ENCODE measurements at places on chromosomes 1 and 21.

DNA sequence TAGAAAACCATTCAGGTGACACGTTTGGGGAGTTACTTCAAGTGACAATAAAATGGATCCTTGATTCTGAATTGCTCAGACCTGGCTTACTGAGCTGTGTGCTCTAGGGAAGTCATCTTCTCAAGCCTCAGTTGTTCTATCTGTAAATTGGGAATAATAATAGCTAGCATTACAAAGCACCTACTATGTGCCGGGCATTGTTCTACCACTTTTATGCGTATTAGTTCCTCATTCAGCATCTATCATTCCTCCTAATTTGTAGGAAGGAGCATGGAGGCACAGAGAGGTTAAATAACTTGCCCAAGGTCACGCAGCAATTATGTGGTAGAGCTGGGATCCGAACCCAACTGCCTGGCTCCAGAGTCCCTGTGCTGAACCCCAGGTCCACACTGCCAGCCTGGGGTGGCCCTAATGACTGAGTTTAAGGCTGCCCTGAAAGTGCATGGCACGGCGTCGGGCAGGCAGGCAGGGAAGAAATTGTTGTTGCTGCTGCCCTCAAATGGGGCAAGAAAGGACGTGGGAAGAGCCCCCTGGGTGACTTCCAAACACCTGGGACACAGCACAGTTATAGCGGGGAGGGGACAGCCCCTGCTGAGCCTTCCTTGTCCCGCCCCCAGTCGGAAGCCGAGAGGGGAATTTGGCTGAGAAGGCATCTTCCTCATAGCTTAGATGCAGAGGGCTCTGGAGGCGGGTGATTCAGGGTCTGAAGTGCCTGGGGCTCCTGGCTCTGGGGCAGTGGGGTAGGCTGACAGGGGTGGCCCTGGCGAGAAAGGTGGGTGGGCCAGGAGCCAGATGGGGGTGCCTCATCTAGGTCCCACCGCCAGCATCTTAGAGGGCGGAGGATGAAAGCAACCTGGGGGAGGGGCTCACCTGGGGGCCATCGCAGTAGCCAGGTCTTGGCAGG, 86.5 kb upstream of the IFFO2 start:
- no peak for DNase-seq

GRCh38 chr21:46159390-46159789, 4.0 kb upstream of the FTCD start:
- no peak for DNase-seq

GRCh38 chr1:184497959-184498723, 111.3 kb downstream of the C1orf21 start:
- DNase-seq, result no peak

- DNase-seq, result no peak
Observed at GRCh38 chr1:56831871-56832693, 12.9 kb upstream of the FYB2 start.

- peak; percentile 45 for DNase-seq
Observed at GRCh38 chr1:59446257-59446901, 149.5 kb downstream of the FGGY start.

DNA sequence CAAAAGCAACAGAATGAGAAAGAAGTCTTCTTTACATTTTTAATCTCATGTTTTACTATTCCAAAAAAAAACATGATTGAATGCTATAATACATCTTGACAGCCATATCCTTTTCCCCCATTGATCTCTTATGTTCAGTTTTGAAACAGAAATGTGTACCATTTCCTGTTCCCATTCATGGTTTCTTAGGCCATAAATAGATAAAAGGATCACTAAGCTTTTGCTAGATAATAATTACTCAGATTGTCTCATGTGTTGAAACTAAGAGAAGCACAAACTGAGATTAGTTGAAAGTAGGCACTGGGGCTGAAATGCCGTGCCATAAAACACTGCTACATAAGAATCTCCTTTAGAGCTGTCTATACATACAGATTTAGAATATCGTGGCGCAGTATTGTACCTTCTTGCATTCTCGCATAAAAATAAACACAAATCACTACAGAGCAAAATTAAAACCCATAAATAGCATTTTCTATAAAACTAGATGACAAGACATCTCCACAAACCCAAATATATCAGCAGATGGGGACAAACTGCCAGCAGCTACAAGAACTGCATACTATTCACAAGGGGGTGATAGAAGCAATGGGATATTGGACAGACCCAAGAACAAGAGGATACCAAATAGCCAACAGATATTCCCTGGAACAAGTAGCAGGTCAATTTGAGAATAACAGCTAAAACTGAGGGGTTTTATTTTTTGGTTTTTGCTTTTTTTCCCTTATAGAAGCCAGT, 405.3 kb upstream of the PRMT6 start:
- no peak for DNase-seq

- no peak for DNase-seq
Observed at GRCh38 chr1:169733924-169734323, at the start of gene SELE. TSS of gene SELE (minus strand) at chr1:169734079. CDS start at chr1:169733612, 467 bp downstream.

GRCh38 chr1:147723691-147724323, 36.6 kb downstream of the GJA5 start:
- DNase-seq, result no peak

GRCh38 chr1:51288578-51288977, 41.8 kb downstream of the TTC39A start:
- DNase-seq, result no peak

- DNase-seq, result no peak
Observed at GRCh38 chr1:28114844-28115243, 26.4 kb upstream of the EYA3 start.

- DNase-seq, result no peak
Observed at GRCh38 chr1:84202126-84202525, 58.1 kb downstream of the PRKACB start.

- DNase-seq, result no peak
Observed at GRCh38 chr1:43021547-43022474, 63.1 kb upstream of the SLC2A1 start.

GRCh38 chr1:227762231-227762911, 27.1 kb downstream of the SNAP47 start:
- DNase-seq, result peak; percentile 92

DNA sequence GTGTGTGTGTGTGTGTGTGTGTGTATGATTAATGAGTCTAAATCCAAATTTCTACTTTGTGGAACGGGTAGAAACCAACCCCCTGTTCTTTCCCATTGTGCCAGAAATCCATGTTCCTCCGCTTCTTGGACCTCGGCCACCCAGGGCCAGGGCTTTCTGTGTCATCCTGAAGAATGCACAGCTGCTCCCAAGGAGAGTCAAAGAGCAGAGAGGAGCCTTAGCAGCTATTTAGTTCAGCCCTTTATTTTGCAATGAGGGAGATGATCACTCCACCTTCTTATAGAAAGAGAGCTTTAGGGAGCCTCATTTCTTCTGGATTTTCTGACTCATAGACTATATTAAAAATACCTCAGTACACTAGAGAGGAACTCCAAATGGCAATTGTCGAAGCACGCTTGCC, 489.3 kb upstream of the VAMP3 start:
- no peak for DNase-seq

DNA sequence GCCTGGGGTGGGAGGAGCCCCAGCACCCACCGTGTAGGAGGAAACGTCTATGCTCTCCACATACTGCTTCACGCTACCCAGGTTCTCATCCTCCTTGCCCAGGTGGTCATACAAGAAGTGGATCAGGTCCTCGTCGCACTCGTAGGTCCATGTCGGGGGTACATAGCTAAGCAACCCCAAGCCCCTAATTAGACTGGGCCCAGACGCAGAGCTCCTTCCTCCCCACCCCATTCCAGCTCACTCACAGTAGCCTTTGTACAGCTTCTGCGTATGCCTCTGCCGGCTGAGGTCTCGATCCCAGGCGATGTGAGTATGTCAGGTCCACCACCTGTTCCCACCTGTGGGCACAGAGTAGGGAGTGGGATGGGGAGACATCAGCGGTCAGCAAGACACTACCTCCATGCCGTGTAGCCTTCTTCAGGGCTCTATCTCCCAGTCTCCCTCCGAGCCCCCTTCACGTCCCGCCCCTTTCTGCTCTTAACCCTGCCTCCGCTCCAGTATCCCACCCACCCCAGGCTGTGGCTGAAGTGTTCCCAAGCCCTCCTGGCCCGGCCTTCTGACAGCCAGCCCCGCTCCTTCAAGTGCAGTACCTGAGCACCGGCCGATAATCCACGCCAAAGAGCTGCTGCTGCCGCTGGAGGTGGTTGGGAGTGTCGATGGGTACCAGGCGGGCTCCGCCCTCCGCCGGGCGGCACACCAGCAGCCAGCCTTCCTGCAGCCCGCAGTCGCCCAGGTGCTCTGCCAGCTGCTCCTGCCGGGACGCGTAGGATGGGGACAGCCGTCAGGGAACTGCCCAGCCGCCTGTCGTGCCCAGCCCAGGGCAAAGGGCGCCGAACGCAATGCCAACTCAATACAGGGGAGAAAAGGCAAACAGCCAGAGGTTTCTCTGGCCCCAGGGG, 919 bp downstream of the HECTD3 start:
- peak; percentile 78 for DNase-seq

DNA sequence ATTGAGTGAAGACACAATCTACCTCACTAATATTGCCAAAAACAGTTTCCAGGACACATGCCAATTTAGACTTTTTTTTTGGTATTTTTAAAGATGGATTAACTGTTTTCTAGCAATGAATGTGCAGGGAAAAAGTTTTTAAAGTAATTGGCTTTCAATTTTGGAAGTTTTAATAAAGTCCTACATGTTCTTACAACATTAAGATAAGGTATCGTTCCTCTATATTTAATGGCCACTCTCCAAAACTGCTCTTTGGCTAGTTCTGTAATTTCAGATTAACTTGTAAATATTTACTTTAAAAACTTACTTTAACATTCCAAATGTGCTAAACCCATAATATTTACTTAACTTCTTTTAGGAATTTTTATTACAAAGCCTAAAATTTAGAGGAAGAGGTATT, 1332.2 kb upstream of the PRMT6 start:
- DNase-seq, result no peak

GRCh38 chr1:46408356-46409062, 14.4 kb downstream of the FAAH start:
- no peak for DNase-seq

- no peak for DNase-seq
Observed at GRCh38 chr1:215748431-215748830, 181.3 kb downstream of the KCTD3 start.

DNA sequence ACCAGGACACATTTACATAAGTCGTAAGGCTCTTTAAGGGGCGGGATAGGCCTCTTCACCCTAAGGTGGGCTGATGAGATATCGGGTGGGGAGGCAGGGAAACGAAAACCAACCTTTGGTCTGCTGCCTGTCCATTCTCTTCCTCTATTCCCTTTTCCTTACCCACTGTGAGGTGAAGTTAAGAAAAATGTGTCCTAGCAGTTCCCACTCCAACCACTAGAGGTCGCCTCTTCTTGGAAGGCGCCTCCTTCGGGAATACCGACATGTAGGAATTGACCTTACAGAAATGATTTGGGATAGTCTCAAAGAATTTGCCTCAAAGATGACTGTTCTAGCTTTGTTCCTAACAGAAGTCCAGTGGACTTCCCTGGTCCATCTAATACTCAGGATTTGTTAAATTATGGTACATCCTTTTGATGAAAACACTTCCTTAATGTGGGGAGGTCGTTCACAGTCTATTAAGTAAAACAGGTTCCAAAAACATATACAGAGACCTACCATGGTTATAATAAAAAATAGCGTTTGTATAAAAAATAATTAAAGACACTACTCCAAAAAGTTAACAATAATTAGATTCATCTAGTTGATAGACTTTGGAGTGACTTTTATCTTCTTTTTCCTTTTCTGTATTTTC, 14.1 kb downstream of the AZIN2 start:
- DNase-seq, result no peak

DNA sequence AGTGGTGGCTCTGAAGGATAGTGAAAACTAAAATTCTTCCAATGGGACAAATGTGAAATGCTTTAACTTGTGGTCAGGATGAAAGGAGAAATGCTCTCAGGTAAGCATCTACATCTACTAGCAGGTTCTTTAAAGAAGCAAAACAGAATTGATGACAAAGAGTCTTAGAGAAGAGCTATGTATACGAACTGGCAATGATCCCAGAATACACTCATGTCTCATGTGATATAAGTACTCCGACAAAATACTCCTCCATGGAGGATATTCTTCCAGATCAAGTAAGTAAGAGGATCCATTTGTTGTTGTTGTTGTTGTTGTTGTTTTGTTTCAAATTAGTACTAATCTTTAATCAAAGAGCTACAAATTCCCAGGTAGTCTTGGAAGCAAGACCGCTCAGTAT, 174.0 kb upstream of the ATP1B1 start:
- no peak for DNase-seq

GRCh38 chr1:225567789-225568188, 85.1 kb downstream of the ENAH start:
- no peak for DNase-seq

- DNase-seq, result no peak
Observed at GRCh38 chr21:26782331-26782730, 62.9 kb downstream of the ADAMTS1 start.

- DNase-seq, result no peak
Observed at GRCh38 chr1:98706173-98706843, 44.8 kb downstream of the SNX7 start.

- no peak for DNase-seq
Observed at GRCh38 chr1:81326212-81326611, 474.5 kb upstream of the ADGRL2 start.

GRCh38 chr21:38631206-38631605, 132.9 kb upstream of the ERG start:
- no peak for DNase-seq

DNA sequence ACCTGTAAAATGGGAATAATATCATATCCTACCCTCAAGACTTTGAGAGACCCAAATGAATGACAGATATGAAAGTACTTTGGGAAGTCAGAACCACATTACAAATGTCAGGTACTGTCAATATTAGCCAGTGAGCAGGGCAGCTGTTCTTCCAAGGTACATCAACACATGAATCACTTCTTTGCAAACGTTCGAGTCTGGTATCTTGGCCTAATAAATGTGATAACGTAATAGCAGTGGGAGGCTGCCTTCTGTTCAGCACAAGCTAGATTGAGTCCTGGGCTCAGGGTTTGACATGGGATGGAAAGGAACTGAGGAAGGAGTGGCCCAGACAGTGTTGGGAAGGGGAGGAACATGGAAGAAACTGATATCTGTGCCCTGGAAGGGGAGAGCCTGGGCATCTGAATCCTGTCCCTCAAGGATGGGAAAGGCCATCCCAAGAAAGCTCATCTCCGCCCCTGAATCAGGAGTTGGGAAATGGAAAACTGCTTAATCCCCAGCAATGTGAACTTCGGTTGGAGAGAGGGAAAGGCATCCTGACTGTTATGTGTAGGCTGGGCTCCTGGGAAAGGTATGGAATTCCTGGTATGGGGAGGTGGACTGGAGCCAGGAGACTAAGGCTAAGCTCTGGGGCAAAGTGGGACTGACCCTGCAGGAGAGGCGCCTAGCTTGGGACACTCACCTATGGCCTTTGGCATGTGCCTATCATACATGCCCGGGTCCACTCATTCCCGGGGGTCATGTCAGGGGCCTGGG, 14.3 kb downstream of the KCNC4 start:
- DNase-seq, result no peak

GRCh38 chr1:62746086-62746808, 37.7 kb upstream of the ATG4C start:
- no peak for DNase-seq

GRCh38 chr21:45596704-45597318, 46.7 kb upstream of the PCBP3 start:
- peak; percentile 89 for DNase-seq

Data from left colon (tissue), 2 donors.